Transverse colon (tissue), 4 donors: ENCODE measurements at places on chromosomes 12 and 14.

- no peak for DNase-seq
- no peak overlapping the region for H3K27ac ChIP-seq
- no peaks in the 10 kb centered on the region for H3K36me3 ChIP-seq
- no peaks in the 10 kb centered on the region for H3K4me1 ChIP-seq
- no peak overlapping the region for H3K4me3 ChIP-seq
Observed at GRCh38 chr12:119829439-119829838, 47.7 kb downstream of the CIT start.

GRCh38 chr14:92750994-92751400 is 2.6 kb upstream of the LGMN start:
- no peaks in the 10 kb centered on the region for H3K36me3 ChIP-seq
- no peaks in the 10 kb centered on the region for H3K27me3 ChIP-seq
- DNase-seq: no peak

DNA sequence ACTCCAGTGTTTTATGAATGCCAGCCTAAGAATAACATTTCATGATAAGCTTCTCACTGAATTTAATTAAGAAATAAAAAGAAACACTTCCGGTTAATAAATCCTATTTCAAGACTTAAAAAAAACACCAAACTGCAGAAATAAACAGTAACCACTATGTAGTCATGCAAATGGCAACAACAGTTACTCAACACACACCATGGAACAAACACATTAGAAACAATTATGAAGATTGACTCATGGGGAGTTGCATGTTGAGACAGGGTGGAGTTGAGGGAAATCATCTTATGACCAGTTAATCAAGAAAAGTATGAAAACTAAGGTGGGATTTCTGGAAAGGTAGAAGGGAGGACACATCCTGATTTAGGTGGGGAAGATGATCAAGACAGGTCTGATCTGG is 52.7 kb downstream of the PLBD1 start:
- no peaks in the 10 kb centered on the region for H3K4me1 ChIP-seq
- no peaks in the 10 kb centered on the region for H3K36me3 ChIP-seq
- no peak overlapping the region for H3K4me3 ChIP-seq
- H3K27me3 ChIP-seq: no peaks in the 10 kb centered on the region
- DNase-seq: no peak

GRCh38 chr14:76876076-76876475 is 49.9 kb downstream of the LRRC74A start:
- peak; percentile 54 for DNase-seq
- H3K27ac ChIP-seq: no peak overlapping the region
- H3K27me3 ChIP-seq: no peaks in the 10 kb centered on the region
- no peaks in the 10 kb centered on the region for H3K4me1 ChIP-seq
- H3K36me3 ChIP-seq: no peaks in the 10 kb centered on the region

DNA sequence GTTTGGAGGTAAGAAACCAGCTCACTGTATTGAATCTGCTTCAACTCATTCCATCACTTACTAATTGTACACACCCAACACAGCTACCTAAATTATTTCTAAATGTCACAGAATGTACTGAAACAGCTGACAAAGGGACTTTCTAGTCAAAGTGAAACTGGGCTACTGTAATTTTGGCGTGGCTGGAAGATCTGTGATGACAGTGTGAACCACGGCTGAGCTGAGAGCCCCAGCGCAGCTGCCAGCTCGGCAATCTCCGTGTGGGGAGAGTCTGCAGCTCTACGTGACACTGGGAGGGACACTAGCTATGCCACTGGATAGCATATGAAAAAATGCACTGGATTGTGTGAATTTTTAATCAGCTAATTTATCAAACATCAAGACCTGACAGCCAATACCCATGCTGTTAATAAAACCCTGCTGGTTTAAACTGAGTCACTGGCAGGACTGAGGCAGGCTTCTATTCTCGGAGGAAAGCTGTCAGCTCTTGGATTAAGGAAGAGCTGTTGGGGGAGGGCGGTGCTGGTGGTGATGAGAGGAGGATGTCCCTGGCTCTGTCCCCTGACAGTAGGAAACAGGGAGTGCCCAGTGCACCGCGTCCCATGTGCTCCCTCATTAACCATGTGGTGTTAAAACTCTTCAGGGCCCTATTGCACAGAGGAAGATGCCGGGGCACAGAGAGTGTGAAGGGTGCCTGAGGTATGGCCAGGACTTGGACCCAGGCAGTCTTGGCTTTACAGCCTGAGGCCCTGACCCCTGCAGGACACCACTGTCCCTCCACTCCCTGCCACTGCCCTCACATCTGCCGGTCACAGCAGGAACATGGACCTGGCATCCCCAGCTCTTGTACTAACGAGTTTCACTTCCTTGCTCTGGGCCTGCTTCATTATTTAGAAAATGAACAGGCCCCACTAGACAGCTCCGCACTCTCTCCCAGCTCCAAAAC is 13.3 kb downstream of the SLC15A4 start:
- no peaks in the 10 kb centered on the region for H3K27me3 ChIP-seq
- H3K4me1 ChIP-seq: peaks cover 9% of the 10 kb centered on the region
- H3K36me3 ChIP-seq: no peaks in the 10 kb centered on the region
- peak overlapping the region; percentile 60 for H3K27ac ChIP-seq
- H3K4me3 ChIP-seq: no peak overlapping the region

DNA sequence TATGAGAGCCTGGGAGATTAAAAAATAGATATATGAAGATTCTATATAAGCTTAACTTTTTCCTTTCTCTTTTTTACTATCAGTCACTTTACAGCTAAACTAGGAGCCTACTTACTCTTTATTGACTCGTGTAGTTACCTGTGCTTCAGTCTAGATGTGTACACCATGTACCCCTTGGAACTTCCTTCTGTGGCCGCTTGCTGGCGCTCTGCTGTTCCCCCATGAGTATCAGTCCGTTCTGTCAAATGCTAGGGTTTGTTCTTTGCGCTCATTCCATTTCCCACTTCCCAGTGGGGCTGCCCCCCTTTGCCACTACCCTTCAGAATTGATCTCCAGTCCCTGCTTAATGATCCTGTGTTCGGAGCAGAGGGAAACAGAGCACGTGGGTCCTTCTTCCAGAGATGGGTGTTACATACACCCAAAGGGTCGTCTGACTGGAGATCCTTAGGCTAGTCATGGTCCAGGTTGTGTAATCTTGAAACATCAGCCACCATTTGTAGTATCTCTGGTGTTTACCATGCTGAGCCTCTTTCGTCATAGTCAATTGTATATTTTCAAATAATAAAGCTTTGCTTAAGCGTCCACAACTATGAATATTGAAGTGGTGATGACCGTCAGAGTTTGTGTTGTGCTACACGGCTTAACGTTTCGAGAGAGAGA is 160.0 kb downstream of the FBXL14 start:
- H3K27me3 ChIP-seq: no peaks in the 10 kb centered on the region
- no peaks in the 10 kb centered on the region for H3K36me3 ChIP-seq
- H3K4me3 ChIP-seq: no peak overlapping the region
- no peak for DNase-seq

DNA sequence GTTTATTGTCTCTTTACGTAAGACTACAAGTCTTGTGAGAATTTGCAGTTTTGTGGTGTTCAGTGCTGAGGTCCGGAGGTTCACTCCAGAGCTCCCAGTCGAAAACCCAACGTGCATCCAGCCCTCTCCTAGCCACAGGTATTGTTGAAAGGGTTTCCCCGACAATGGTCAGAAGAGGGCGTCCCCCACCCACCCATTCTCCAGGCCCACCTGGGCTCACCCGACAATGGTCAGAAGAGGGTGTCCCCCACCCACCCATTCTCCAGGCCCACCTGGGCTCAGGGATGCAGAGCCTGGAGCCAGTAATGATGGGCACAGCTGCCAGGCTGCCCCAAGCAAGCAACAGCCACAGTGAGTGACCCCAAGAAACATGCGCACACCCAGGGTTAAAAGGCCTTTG is 126.8 kb upstream of the EVL start:
- H3K36me3 ChIP-seq: no peaks in the 10 kb centered on the region
- no peak for DNase-seq
- no peak overlapping the region for H3K4me3 ChIP-seq
- H3K4me1 ChIP-seq: no peaks in the 10 kb centered on the region
- no peak overlapping the region for H3K27ac ChIP-seq

DNA sequence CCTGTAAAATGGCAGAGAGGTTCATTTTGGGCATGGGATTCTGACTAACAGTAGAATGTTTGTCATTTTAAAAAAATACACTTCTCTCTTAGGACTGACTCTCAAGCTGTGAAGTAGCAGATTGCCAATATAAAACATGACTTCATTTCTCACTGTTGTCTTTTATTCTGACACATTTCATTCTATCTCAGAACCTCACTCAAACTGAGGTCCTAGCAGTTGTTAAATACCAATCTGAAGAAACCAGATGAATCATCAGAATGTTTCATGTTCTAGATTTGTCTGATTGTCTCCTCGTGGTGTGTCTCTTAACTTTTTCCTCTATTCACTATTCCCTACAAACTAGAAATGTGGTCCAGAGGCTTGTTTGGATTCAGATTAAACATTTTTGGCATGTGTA is 276.5 kb upstream of the NPAS3 start:
- H3K4me3 ChIP-seq: no peak overlapping the region
- no peaks in the 10 kb centered on the region for H3K4me1 ChIP-seq
- no peak for DNase-seq
- H3K27ac ChIP-seq: no peak overlapping the region
- H3K27me3 ChIP-seq: no peaks in the 10 kb centered on the region
- no peaks in the 10 kb centered on the region for H3K36me3 ChIP-seq

GRCh38 chr14:20350282-20350681 is 6.8 kb downstream of the PARP2 start:
- no peaks in the 10 kb centered on the region for H3K27me3 ChIP-seq
- H3K4me3 ChIP-seq: no peak overlapping the region
- H3K4me1 ChIP-seq: no peaks in the 10 kb centered on the region
- no peaks in the 10 kb centered on the region for H3K36me3 ChIP-seq

- H3K36me3 ChIP-seq: no peaks in the 10 kb centered on the region
- H3K4me1 ChIP-seq: peaks cover 15% of the 10 kb centered on the region
- no peak for DNase-seq
- no peak overlapping the region for H3K4me3 ChIP-seq
Observed at GRCh38 chr14:37870170-37870569, 274.7 kb downstream of the TTC6 start.

- no peak overlapping the region for H3K4me3 ChIP-seq
- H3K27ac ChIP-seq: no peak overlapping the region
- no peaks in the 10 kb centered on the region for H3K4me1 ChIP-seq
- no peak for DNase-seq
- no peaks in the 10 kb centered on the region for H3K36me3 ChIP-seq
Observed at GRCh38 chr12:108102363-108102762, 26.7 kb upstream of the WSCD2 start.

- DNase-seq: peak; percentile 42
- H3K27ac ChIP-seq: no peak overlapping the region
- H3K27me3 ChIP-seq: no peaks in the 10 kb centered on the region
- no peaks in the 10 kb centered on the region for H3K4me1 ChIP-seq
- no peak overlapping the region for H3K4me3 ChIP-seq
- H3K36me3 ChIP-seq: no peaks in the 10 kb centered on the region
Observed at GRCh38 chr14:102917056-102917385, 5.4 kb upstream of the AMN start.

GRCh38 chr12:16163146-16163545 is 114.3 kb downstream of the SLC15A5 start:
- H3K27ac ChIP-seq: no peak overlapping the region
- DNase-seq: no peak
- no peaks in the 10 kb centered on the region for H3K36me3 ChIP-seq
- H3K4me3 ChIP-seq: no peak overlapping the region
- no peaks in the 10 kb centered on the region for H3K4me1 ChIP-seq

DNA sequence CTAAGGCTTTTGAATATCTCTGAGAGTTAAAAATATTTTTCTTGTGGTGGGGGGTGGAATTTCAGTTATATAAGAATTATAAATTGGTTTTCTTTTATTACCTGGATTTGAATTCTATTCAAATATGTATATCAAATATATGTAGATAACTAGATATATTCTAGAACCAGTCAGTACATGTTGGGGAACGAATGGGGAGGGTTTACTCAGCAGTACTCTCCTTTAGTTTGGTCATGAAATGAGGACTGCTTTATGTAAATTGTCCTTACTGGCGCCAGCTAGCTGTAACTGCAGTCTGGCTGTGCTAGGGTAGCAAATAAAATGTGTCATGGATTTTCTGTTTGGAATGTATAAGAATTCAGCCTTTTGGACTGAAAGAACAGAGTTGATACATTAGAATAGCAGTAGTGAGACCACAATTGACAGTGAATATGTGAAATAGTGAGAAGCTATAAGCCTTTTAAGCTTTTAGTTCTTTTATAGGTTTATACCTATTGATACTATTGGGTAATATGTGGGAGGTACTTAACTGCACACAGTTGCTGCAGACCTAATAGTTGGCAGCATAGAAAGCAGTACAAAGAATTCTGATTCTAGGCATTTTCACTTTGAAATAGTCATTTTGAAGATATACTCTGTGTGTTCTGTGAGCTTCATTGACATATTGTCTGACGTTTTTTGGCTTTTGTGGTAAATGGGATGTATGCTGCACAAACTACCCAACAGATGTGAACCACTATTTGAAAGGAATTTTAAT is 29.0 kb downstream of the ATF7IP start:
- DNase-seq: no peak
- H3K27ac ChIP-seq: peak overlapping the region; percentile 70
- no peaks in the 10 kb centered on the region for H3K27me3 ChIP-seq
- H3K4me1 ChIP-seq: peaks cover 32% of the 10 kb centered on the region

- H3K27me3 ChIP-seq: no peaks in the 10 kb centered on the region
- H3K4me1 ChIP-seq: no peaks in the 10 kb centered on the region
- DNase-seq: no peak
- H3K36me3 ChIP-seq: no peaks in the 10 kb centered on the region
- H3K27ac ChIP-seq: no peak overlapping the region
- no peak overlapping the region for H3K4me3 ChIP-seq
Observed at GRCh38 chr12:106997916-106998315, 11.0 kb upstream of the MTERF2 start.

GRCh38 chr14:105531894-105532623 is 5.7 kb downstream of the TMEM121 start:
- no peak for DNase-seq
- peaks cover 22% of the 10 kb centered on the region for H3K4me1 ChIP-seq
- H3K36me3 ChIP-seq: no peaks in the 10 kb centered on the region
- H3K4me3 ChIP-seq: no peak overlapping the region
- peaks cover 54% of the 10 kb centered on the region for H3K27me3 ChIP-seq

- H3K36me3 ChIP-seq: no peaks in the 10 kb centered on the region
- no peaks in the 10 kb centered on the region for H3K4me1 ChIP-seq
- no peak overlapping the region for H3K27ac ChIP-seq
- H3K4me3 ChIP-seq: no peak overlapping the region
Observed at GRCh38 chr14:63737582-63738006, 9.7 kb upstream of the SGPP1 start.

DNA sequence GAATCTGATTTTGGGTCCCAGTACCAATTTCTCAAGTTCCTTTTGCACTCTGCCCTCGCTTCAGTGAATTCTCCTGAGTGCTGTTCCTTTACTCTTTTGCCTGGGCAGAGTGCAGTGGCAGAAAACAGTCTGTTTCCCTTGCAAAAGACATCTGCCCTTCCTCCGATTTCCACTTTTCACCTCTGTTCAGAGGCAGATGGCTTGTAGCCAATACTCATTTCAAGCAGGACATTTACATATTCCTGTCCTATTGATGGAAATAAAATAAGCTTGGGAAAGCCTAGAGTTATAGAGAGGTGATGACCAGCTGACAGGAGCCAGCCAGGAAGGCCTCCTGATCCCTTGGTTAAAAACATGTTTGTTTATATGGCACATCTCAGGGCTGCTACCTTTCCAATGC is 111.0 kb downstream of the SLC8A3 start:
- DNase-seq: no peak
- H3K27me3 ChIP-seq: peaks cover 12% of the 10 kb centered on the region
- no peak overlapping the region for H3K4me3 ChIP-seq
- no peaks in the 10 kb centered on the region for H3K36me3 ChIP-seq
- H3K4me1 ChIP-seq: no peaks in the 10 kb centered on the region
- H3K27ac ChIP-seq: no peak overlapping the region

- no peaks in the 10 kb centered on the region for H3K36me3 ChIP-seq
- H3K4me3 ChIP-seq: no peak overlapping the region
- DNase-seq: no peak
- H3K27me3 ChIP-seq: no peaks in the 10 kb centered on the region
Observed at GRCh38 chr12:92759634-92760268, 57.0 kb downstream of the PLEKHG7 start.
